ENCODE measurements at places on chromosomes 3 and 15.

- no peaks in the 10 kb centered on the region for H3K36me3 ChIP-seq
- peaks cover 3% of the 10 kb centered on the region for H3K27me3 ChIP-seq
- DNase-seq = peak; percentile 57
- H3K4me3 ChIP-seq = peak within 1 kb of the TSS; percentile 23
- no peak within 1 kb of the TSS for H3K27ac ChIP-seq
Observed at GRCh38 chr15:89496155-89497098, at the start of gene RHCG. Gene RHCG, minus strand, starts transcription at chr15:89496583. Its CDS starts 39 bp downstream, at chr15:89496544.

DNA sequence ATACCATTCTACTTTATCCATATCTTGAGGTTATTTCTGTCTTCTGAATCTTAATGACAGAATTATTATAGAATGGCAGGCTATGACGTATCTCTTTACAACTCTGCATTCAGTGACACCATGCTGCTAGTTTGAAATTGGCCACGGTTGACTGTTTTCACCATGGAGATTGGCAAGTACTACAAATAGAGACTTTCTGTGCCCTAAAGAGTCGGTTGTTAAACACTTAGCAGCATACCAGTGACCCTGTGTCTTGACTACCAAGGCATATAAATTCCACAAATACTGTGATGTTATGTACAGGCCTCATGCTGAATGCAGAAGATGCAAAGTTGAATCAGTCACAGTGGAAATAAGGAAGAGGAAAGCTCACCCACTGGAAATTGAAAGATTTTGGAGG, 67.0 kb upstream of the CADPS start:
- H3K4me3 ChIP-seq = no peak overlapping the region
- DNase-seq = no peak
- no peak overlapping the region for H3K27ac ChIP-seq
- no peaks in the 10 kb centered on the region for H3K4me1 ChIP-seq

- H3K27me3 ChIP-seq = no peaks in the 10 kb centered on the region
- no peak for DNase-seq
- no peaks in the 10 kb centered on the region for H3K4me1 ChIP-seq
- no peak overlapping the region for H3K4me3 ChIP-seq
Observed at GRCh38 chr3:148203297-148204010, 494.2 kb upstream of the AGTR1 start.

- no peak overlapping the region for H3K4me3 ChIP-seq
- H3K27me3 ChIP-seq = no peaks in the 10 kb centered on the region
- no peak for DNase-seq
- no peaks in the 10 kb centered on the region for H3K4me1 ChIP-seq
- no peaks in the 10 kb centered on the region for H3K36me3 ChIP-seq
Observed at GRCh38 chr3:193228206-193228605, 12.8 kb upstream of the PLAAT1 start.

DNA sequence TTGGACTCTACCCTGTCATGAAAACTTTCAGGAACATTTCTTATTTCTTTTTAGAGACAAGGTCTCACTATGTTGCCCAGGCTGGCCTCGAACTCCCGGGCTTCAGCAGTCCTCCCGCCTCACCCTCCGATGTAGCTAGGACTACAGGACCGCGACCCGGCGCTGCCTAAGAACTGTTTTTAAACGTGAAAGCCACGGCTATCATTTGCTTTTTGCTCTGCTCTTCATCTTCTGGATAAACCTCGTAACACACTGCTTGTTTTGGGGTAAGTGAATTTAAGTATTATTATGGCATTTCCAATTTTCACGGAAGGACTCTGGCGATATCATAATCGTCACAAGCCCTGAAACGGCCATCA, 14.3 kb upstream of the CCNL1 start:
- H3K4me1 ChIP-seq = peaks cover 6% of the 10 kb centered on the region
- H3K36me3 ChIP-seq = no peaks in the 10 kb centered on the region
- no peaks in the 10 kb centered on the region for H3K27me3 ChIP-seq
- peak overlapping the region; percentile 34 for H3K4me3 ChIP-seq
- DNase-seq = peak; percentile 54
- peak overlapping the region; percentile 98 for H3K27ac ChIP-seq

- no peak overlapping the region for H3K4me3 ChIP-seq
- H3K4me1 ChIP-seq = no peaks in the 10 kb centered on the region
- H3K27ac ChIP-seq = no peak overlapping the region
- no peak for DNase-seq
- H3K36me3 ChIP-seq = peaks cover 5% of the 10 kb centered on the region
Observed at GRCh38 chr3:48935530-48935929, 16.9 kb downstream of the ARIH2 start.

- H3K4me1 ChIP-seq = no peaks in the 10 kb centered on the region
- H3K36me3 ChIP-seq = no peaks in the 10 kb centered on the region
- no peak overlapping the region for H3K4me3 ChIP-seq
- no peaks in the 10 kb centered on the region for H3K27me3 ChIP-seq
Observed at GRCh38 chr15:37115538-37115937, 15.2 kb upstream of the MEIS2 start.
